Ascending aorta (tissue), 2 donors: ENCODE measurements at places on chromosomes 11 and 22.

GRCh38 chr11:82792822-82793569 is 59.3 kb upstream of the FAM181B start:
- DNase-seq, result no peak
- no peaks in the 10 kb centered on the region for H3K36me3 ChIP-seq
- H3K4me1 ChIP-seq, result no peaks in the 10 kb centered on the region
- H3K4me3 ChIP-seq, result no peak overlapping the region
- no peak overlapping the region for H3K27ac ChIP-seq
- H3K27me3 ChIP-seq, result no peaks in the 10 kb centered on the region

DNA sequence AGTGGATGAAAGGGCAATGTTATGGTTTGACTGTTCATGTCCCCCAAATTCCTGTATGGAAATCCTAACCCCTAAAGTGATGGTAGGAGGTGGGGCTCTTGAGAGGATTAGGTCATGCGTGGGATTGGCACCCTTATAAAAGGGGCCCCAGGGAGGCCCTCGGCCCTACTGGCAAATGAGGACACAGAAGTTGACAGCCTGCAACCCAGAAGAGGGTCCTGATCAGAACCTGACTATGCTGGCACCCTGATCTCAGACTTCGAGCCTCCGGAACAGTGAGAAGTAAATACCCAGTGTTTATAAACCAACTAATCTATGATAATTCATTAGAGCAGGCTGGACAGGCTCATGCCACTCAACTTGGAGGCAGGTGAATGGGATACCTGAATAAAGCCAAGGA is 8.7 kb downstream of the IFITM10 start:
- H3K27me3 ChIP-seq, result no peaks in the 10 kb centered on the region
- no peaks in the 10 kb centered on the region for H3K36me3 ChIP-seq
- H3K4me1 ChIP-seq, result no peaks in the 10 kb centered on the region

DNA sequence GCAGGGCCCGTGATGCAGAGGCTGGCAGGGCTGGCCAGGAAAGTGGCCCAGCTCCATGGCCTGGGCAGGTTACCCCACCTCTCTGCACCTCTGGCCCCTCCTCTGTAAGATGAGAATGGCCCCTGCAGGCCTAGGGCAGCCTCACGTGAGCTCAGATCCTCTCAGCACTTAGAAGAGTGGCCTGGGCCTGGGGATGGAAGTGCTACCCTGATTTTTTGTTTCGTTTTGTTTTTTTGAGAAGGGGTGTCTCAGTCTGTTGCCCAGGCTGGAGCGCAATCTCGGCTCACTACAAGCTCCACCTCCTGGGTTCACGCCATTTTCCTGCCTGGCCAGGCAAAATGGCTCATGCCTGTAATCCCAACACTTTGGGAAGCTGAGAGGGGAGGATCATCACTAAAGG is 982 bp downstream of the APOBEC3H start:
- H3K36me3 ChIP-seq, result no peaks in the 10 kb centered on the region
- H3K4me3 ChIP-seq, result no peak overlapping the region
- H3K27me3 ChIP-seq, result no peaks in the 10 kb centered on the region
- no peak for DNase-seq
- no peak overlapping the region for H3K27ac ChIP-seq

DNA sequence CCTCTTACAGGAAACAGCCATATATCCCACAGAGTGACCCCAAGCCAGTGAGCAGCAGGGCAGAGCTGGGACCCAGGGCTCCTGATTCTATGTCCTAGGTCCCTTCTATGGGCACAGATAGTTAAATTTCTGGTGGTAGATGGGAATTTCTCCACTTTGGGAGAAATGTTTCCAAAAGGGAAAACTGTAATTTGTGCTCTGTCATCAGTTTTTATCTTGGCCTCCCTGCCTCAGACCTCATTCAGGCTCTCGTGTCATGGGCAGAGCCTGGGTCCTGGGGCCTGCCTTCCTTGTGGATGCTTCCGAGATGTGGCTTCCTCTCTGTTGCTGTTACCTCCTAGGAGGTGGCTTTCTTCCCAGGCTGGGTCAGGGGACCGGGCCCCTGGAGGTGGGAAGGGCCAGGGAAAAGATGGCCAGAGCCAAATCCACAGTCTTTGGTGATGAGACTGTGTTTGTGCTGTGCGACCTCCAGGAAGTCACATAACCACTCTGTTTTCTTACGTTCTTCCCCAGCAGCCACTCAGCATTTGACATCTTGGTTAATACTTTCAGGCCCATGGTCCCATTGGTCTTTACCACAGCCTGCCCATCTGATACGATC is 8.6 kb downstream of the LRRC32 start:
- H3K36me3 ChIP-seq, result peaks cover 81% of the 10 kb centered on the region
- no peak overlapping the region for H3K4me3 ChIP-seq
- no peak for DNase-seq
- H3K27ac ChIP-seq, result peak overlapping the region; percentile 48
- peaks cover 26% of the 10 kb centered on the region for H3K4me1 ChIP-seq

GRCh38 chr11:17313349-17314231 is 37.1 kb downstream of the NUCB2 start:
- peaks cover 27% of the 10 kb centered on the region for H3K36me3 ChIP-seq
- no peak for DNase-seq
- H3K27me3 ChIP-seq, result no peaks in the 10 kb centered on the region
- no peak overlapping the region for H3K4me3 ChIP-seq

- no peak overlapping the region for H3K27ac ChIP-seq
- no peaks in the 10 kb centered on the region for H3K27me3 ChIP-seq
- no peak overlapping the region for H3K4me3 ChIP-seq
- no peaks in the 10 kb centered on the region for H3K4me1 ChIP-seq
Observed at GRCh38 chr11:19444231-19444630, 203.5 kb upstream of the E2F8 start.

- peaks cover 9% of the 10 kb centered on the region for H3K4me1 ChIP-seq
- no peaks in the 10 kb centered on the region for H3K36me3 ChIP-seq
- no peaks in the 10 kb centered on the region for H3K27me3 ChIP-seq
- no peak for DNase-seq
- peak overlapping the region; percentile 81 for H3K27ac ChIP-seq
Observed at GRCh38 chr11:130414107-130415080, 14.0 kb downstream of the ADAMTS8 start.

DNA sequence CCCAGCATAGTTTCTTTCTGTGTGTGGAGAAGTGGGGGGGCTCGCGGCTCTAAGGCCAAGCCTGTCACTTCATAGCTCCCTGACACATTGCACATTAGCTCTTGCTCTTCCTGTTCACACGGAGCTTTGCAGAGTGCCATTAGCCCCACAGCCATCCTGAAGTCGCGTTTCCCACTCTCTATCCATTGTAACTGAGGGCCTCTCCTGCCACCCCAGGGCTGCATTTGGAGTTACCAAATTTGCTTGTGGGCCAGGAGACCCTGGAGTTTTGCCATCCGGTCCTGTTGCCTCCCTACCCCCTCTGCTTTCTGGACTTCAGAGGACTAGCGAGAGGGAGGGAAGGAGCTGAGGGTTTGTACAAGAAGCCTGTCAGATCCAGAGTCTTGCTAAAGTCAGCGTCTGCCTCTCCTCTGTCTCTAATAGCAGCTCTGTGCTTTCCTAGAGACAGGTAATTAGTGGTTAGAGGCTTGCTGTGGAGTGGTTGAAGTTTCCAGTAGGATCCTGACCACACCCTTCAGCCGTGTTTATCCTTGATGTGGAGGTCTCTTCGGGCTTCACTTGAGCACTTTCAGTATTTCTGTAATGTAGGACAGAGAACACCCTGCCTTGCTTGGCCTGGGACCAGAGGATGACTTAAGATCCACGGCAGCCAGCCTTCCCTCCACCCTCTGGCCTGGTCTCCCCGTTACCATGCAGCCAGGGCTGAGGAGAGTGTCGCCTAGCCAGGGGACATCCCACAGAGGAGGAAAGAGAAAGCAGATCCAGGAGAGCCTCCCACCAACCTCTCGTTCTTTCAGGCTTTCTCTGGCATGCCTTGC is 14.1 kb downstream of the DCPS start:
- no peaks in the 10 kb centered on the region for H3K27me3 ChIP-seq
- DNase-seq, result peak; percentile 88
- peaks cover 11% of the 10 kb centered on the region for H3K4me1 ChIP-seq
- no peaks in the 10 kb centered on the region for H3K36me3 ChIP-seq
- H3K27ac ChIP-seq, result peak overlapping the region; percentile 85
- peak overlapping the region; percentile 53 for H3K4me3 ChIP-seq

DNA sequence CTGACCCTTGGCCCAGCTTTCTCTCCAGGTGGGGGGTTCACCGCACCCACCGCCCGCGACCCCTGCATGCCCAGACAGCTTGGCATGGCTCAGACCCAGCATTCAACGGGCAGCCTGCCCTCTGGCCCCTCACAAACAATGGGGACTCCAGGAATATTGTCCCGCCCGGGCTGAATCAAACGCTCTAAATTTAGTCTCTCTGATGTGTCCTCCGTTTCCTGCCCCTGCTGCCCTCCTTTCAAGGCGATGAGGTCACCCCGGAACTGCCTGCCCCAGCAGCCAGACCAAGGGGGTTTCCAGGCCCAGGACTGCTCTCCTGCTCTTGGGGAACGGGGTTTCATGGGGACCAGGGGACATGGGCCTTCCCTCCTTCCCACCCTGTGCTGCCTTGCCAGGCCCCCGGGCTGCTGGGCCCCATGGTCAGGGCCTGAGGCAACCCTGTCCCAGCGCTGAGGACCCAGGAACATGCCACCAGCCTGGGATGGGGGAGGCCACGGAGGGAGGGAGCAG is 10.1 kb upstream of the PDGFB start:
- peaks cover 21% of the 10 kb centered on the region for H3K4me1 ChIP-seq
- peak overlapping the region; percentile 83 for H3K27ac ChIP-seq
- no peaks in the 10 kb centered on the region for H3K27me3 ChIP-seq
- H3K4me3 ChIP-seq, result no peak overlapping the region
- no peaks in the 10 kb centered on the region for H3K36me3 ChIP-seq

DNA sequence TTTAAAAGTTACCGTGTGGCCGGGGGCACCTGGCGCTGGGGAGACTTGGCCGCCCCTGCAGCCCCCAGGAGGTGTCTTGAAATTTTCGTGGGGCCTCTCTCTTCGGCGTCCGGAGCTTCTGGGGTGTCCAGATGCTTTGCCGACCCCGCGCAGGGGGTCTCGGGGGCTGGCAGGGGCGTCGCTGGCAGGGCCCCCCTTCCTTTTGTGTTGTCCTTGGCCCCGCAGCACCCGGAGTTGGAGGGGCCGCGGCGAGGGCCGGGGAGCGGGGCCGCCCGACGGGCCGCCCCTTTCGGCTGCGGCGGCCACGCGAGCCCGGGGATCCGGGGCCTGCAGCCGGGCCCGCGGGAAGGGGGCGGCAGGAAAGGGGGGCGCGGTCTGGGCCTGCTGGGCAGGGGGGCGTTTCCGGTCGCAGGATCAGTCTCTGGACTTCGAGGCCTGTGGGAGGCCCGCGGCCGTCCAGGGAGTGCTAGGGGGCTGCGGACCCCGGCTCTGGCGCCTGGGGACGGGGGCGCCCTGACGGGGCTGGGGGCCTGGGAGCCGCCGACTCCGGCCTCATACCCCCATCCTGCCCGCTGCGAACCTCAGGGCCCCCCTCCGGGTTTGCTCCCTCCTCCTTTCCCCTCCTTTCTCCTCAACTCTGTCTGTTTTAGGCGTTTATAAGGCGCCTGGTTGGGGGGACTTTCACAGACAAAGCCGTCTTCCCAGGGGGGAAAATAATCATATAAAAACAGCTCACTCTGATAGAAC is 869 bp downstream of the ZC3H7B start:
- peak overlapping the region; percentile 86 for H3K27ac ChIP-seq
- no peaks in the 10 kb centered on the region for H3K27me3 ChIP-seq
- DNase-seq, result no peak
- H3K4me1 ChIP-seq, result peaks cover 7% of the 10 kb centered on the region
